ENCODE measurements at places on chromosomes 2 and 18.

DNA sequence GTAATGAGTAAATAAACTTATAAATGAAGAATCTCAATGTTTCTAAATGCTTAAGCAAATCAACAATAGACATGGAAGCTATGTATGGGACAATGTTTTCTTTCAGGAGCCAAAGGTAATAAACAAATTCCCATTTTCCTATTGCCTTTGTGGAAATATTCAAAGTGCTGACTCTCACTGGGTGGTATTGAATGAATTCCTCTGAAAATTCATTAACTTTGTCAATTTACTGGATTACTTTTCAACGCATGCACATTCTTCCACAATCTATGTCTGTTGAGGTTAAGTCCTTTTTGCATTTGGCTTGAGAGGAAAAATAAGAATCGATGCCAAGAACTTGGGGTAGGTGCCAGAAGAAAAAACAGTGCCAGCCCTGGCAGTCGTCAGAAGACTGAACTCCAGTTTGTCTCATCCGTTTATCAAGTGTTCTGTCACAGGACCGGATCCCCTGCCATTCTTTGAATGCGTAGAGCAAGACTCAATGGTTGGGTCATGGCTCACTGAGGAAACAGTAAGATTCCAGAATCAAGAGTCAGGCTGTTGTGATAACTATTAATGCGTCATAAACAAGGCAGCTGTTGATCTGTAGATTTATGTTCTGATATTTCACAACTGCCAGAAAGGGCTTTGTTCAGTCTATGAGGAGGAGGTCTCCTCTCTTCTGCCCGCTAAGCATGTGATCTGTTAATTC, 133.3 kb downstream of the GFPT1 start:
- peak; percentile 97 for DNase-seq

DNA sequence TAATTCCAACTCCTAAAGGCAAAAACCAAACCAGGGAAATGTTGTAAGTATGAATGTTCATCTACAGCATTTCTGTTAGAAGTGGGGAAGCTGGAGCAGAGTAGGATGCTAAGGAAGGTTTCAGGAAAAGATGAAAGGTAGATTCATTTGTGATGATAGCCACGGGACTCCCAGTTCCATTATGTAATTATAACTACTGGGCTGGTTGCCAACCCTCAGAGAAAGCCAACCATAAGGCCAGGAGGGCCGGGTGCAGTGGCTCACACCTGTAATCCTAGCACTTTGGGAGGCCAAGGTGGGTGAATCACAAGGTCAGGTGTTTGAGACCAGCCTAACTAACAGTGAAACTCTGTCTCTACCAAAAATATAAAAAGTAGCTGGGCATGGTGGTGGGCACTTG, 288.9 kb upstream of the ETAA1 start:
- DNase-seq = no peak

- no peak for DNase-seq
Observed at GRCh38 chr2:86378469-86378868, 41.0 kb upstream of the REEP1 start.

- no peak for DNase-seq
Observed at GRCh38 chr2:232304236-232304635, 74.3 kb upstream of the ALPP start.

- no peak for DNase-seq
Observed at GRCh38 chr18:70160073-70160678, 45.3 kb downstream of the RTTN start.

DNA sequence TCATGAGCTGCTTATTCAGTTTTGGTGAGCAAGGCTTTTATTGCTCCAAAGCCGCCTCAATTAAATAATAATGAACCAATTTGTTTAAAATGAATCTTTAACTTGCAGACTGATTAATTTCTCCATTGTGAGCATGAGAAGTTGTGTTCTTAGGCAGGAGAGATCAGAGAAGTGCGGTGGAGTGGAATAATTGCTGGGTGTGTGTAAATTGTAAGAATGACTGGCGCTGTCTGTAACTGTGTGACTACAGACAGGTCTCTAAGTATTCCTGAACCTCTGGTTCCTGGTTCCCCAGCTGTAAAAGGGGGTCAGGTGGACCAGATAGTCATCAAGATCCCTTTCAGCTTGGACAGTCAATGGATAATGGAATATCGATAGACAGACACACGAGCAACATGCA, 98.0 kb upstream of the EFEMP1 start:
- DNase-seq = no peak

- DNase-seq = peak; percentile 9
Observed at GRCh38 chr18:54647176-54647575, 56.1 kb downstream of the DYNAP start.

DNA sequence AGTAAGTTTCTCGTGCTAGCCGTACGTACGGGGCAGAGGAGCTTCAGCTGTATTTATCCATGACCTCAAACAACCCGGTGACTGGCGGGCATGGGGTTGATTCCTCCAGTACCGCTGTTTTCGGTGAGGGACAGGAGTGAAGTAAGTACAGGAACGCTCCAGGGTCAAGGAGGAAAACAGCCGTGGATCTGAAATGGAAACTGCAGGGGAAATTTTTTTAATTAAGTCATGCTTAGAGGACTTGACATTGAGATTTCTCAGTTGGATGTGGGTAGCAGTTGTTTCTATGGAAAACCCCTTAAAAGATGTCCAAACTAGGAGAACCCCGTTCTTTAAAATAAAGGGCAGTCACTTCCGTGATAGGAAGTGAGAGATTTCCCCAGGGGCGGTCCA, 1.2 kb downstream of the RAB12 start:
- DNase-seq = peak; percentile 35

- no peak for DNase-seq
Observed at GRCh38 chr18:56977771-56978170, 169.1 kb upstream of the BOD1L2 start.

GRCh38 chr2:223545830-223546229, 56.3 kb downstream of the SCG2 start:
- DNase-seq = no peak

- no peak for DNase-seq
Observed at GRCh38 chr18:54607213-54608027, 16.4 kb downstream of the DYNAP start.

DNA sequence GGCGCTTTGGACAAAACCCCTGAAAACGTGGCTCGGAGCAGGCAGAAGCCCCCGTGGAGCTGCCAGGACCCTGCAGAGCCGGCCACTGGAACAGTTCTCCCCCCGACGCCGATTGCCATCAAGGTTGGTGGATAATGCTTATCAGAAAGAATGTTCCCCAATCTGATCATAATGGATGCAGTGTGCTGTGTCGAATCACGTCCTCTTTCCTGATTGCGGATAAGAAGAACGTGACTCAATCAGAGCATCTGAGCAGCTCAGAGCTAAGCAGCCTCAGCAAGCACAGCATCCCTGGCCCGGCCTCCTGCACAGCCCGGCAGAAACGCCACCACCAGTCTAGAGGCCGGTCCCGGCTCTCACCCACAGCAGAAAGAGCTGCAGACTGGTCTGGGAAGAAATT, 488.0 kb downstream of the EIPR1 start:
- no peak for DNase-seq

- no peak for DNase-seq
Observed at GRCh38 chr2:72750977-72751639, 74.7 kb downstream of the EXOC6B start.

DNA sequence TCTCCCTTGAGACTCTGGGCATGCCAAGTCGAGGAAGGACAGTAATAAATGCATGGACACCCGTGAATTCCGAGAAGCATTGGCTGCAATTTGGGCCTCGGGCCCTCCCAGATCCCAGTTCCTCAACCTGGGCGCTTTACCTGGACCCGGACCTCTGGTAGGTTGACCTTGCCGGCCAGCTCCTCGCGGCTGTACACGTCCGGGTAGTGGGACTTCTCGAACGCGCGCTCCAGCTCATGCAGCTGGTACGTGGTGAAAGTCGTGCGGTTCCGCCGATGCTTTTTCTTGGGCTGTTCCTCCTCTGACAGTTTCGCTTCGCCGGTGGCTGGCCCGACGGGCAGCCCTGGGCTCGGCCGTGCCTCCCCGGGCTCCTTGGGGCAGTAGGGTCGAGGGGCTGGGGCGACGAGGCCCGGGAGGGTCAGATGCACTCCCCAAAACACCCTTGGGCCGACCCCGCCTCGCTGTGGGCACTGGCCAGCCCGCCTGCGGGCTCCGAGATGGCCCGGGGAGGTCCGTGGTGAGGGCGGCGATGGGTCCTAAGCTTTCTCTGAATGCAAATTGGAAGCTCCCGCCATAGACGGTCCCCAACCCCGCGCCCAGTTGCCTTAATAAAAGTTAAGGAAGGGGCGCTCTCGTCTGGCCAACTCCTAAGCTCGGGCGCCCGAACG, 899 bp downstream of the RAX start:
- no peak for DNase-seq

GRCh38 chr2:60512062-60512622, 41.3 kb downstream of the BCL11A start:
- no peak for DNase-seq

GRCh38 chr2:231364961-231365810, 30.3 kb upstream of the B3GNT7 start:
- DNase-seq = peak; percentile 92

GRCh38 chr2:168698969-168699368, 103.5 kb upstream of the NOSTRIN start:
- no peak for DNase-seq

DNA sequence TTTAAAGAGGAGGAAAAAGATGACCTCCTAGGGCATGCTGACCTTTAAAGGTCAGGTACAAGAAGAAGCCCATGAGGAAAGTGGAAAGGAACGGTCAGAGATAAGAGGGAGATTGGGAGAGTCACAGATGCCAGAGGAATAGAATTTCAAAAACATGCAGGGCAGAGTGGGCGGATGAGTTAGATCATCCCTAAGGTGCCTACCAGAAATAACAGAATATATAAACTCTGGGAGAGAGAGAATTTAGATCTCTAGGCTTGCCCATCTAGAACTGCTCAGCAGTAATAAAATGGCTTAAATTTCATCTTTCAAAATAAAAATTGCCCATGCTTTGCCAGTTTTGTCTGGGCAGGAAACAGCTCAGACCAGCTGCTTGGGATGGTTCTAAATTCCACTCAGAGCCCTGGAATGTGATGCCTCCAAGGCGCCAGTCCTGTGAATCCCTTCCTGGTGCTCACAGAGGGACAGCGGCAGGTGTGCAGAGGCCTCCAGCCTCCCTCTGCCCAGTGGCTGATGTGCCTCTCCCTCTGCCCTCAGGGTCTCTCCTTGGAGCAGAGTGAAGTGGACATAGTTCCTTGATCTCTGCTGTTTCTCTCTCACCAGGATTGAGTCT, 130.9 kb downstream of the ANTXR1 start:
- DNase-seq = peak; percentile 63

GRCh38 chr18:7844418-7844817, 277.3 kb downstream of the PTPRM start:
- DNase-seq = peak; percentile 19

DNA sequence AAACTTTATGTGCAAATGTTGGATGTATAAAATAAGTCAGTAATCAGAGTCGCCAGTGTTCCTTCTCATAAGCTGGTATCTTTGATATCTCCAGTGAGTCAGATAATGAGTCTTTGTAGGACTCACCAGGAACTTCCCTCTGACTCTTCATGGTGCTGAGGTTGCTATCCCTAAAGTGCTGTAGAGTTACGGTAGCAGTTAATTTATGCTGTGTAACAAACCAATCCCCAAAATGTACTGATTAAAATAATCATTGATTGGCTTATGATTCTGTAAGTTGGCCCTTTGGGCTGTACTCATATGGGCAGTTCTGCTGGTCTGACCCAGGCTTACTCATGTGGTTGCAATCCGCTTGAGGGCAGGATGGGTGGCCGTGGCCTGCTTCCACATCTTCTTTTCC, 43.8 kb downstream of the MAIP1 start:
- DNase-seq = no peak

DNA sequence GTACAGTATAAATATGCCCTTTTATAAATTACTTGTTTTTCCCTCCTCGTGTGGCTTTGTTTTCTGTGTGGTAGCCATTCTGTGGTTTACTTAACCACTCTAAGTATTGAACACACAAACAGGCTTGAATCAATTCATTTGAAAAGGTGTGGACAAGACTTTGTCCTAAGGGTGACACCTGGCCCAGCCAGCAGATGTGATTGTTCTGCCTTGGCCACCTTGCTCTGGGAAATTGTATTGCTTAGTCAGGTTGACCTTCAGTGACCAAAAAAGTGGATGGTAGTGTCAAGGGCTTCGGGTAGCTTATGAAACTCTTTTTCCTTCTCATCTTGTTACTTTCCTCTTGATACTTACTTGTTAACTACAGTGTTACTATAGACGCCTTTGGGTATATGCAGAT, 61.9 kb downstream of the DGKD start:
- no peak for DNase-seq

DNA sequence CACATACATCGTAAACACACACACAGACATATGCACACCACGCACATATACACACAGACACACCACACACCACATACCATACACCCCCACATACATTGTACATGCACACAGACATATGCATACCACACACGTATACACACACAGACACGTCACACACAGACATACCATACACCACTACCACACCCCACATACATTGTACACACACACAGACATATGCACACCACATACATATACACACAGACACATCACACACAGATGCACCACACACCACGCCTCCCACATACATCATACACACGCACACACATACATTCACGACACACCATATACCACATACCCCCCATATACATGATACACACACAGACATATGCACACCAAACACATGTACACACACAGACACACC, 58.4 kb downstream of the KIF5C start:
- no peak for DNase-seq

- no peak for DNase-seq
Observed at GRCh38 chr2:229475778-229476177, 204.7 kb upstream of the PID1 start.

DNA sequence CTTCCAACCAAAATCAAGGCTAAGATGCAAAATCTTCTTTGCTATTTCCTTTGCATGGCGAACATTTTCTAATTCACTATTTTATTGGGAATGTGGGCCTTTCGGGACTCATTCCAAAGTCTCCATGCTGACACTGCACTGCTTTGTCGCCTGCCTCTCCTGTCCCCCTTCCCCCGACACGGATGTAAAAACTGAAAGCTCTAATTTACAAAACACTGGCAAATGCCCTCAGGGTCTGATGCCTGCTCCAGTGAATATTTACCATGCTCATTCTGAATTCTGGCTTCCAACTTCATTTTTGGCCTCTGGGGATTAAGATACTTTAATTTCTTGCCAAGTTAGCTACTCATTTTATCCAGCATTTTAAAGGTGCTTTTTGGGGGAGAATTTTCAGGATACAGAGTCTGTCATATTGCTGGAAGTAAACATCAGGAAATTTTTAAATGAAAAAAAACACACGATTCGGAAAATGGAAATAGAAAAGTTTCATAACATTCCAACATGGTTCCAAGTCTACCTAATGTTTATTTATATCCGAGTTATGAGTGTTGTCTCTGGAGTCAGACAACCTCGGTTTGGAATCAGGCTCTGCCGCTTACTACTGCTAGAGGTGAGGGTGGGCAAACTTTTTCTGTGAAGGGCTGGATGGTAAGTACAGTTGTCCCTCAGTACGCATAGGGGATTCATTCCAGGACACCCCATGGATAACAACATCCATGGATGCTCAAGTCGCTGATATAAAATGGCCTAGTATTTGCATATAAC, 14.6 kb upstream of the LTBP1 start:
- peak; percentile 6 for DNase-seq
